ENCODE measurements at places on chromosomes 16 and 17. TPM values are rescaled to one million over a fixed set of nuclear protein-coding genes. Genes with fewer than 3 reads are reported as not detected.

- peaks cover 12% of the 10 kb centered on the region for H3K27me3 ChIP-seq
- no peaks in the 10 kb centered on the region for H3K36me3 ChIP-seq
- no peak overlapping the region for H3K4me3 ChIP-seq
- peaks cover 8% of the 10 kb centered on the region for H3K4me1 ChIP-seq
Observed at GRCh38 chr16:54140057-54140787, 146.4 kb downstream of the IRX3 start.

DNA sequence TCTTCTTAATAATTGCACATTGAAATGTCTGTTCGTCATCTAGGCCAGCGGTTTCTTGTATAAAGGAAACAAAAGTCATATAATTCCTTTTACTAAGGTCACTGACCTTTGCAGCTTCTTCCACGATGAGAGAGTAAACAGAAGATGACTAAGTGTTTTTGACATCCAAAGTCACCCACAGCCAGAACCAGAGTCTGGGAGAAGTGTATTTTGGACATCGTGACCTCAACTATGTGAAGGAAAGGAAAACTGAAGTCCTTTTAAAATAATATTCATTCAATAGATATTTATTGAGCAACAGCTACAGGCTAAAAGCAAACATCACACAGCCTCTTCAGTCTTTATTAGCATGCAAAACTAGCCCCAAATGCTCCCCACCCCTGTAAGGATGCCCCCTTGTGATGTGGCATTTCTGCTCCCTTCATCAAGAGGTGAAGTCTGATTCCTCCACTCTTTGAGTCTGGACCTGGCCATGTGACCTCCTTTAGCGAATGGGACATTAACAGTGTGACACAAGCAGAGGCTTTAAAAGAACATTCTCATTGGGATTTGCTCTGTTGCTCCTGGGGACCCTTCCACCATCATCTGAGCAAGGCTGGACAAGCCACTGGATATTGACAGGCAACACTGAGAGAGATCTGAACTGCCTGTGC lies 8.1 kb upstream of the PMP22 start:
- H3K27me3 ChIP-seq: no peaks in the 10 kb centered on the region
- H3K27ac ChIP-seq: peak overlapping the region; percentile 91
- no peak overlapping the region for H3K4me3 ChIP-seq
- DNase-seq: peak; percentile 97

DNA sequence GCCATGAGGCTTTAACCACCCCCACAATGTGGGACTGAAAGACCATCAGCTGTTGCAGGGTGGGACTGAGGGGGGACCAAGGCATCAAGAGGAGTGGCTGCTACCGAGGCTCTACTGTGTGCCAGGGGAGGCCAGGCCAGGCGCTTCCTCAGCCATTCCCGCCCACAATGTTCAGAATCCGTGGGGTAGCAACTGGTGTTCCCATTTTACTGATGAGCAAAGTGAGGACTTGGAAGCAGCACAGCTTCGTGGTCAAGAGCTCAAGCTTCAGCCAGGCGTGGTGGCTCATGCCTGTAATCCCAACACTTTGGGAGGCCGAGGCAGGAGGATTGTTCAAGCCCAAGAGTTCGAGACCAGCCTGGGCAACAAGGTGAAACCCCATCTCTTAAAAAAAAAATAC lies 65.9 kb downstream of the SCNN1B start:
- peaks cover 25% of the 10 kb centered on the region for H3K4me1 ChIP-seq
- H3K27me3 ChIP-seq: no peaks in the 10 kb centered on the region
- DNase-seq: no peak
- H3K27ac ChIP-seq: 0 out of 2 replicates have a peak overlapping the region, but pooled peaks have one; percentile 20
- H3K4me3 ChIP-seq: no peak overlapping the region

- DNase-seq: no peak
- peak overlapping the region; percentile 97 for H3K27ac ChIP-seq
- no peak overlapping the region for H3K4me3 ChIP-seq
- peaks cover 55% of the 10 kb centered on the region for H3K4me1 ChIP-seq
- H3K36me3 ChIP-seq: no peaks in the 10 kb centered on the region
Observed at GRCh38 chr17:64335486-64335885, 55.2 kb downstream of the PECAM1 start.

DNA sequence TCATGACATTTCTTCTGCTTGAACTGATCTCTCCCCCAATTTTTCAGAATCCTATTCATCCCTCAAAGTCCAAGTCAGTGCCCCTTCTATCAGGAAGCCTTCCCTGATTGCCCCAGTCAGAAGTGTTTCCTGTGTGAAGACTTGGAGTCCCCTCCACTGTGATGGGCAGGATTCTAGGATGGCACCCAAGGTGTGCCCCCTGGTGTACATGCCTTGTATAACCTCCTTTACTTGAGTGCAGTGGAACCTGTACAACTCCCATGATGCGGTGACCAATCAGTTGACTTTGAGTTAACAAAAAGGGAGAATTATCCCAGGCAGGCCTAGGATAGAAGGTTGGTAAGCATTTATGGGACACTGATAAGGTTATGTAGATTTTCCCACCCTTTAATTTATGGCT lies 23.4 kb downstream of the MYH13 start:
- H3K4me3 ChIP-seq: no peak overlapping the region
- no peak for DNase-seq
- H3K36me3 ChIP-seq: no peaks in the 10 kb centered on the region
- no peak overlapping the region for H3K27ac ChIP-seq

The KCNG4 gene
- not detected for total RNA-seq

Measured in PC-3 (cell line).